Right lobe of liver (tissue), 6 donors: ENCODE measurements at places on chromosomes 12 and 14.

DNA sequence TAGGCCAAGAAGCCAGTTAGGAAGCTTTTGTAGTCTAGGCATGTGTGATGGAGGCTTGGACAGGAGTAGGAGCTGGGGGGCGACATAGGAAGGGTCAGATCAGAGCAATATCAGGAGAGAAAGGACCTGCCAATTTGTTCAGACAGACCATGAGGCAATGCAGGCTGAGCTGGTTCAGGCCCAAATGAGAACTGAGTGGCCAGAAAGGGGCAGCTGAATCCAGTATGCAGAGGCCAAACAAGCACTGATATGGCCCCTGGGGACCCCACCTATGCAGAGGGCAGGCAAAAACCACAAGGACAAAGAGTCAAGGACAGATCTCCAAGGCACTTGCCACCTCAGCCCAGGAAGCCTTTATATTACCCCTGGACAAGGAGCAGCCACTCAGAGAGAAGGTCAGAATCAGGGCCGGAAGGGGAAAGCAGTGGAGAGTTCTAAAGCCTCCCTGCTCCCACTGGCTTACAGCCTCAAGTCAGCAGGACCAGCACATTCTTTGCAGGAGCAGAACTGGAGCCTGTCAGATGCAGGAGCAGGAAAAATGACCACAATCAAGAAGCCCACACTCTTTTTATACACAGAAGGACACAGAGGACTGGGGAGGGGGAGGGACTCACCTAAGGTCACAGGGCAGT is 37.2 kb downstream of the CLMN start:
- DNase-seq = no peak
- H3K4me1 ChIP-seq = no peaks in the 10 kb centered on the region
- no peaks in the 10 kb centered on the region for H3K27me3 ChIP-seq

DNA sequence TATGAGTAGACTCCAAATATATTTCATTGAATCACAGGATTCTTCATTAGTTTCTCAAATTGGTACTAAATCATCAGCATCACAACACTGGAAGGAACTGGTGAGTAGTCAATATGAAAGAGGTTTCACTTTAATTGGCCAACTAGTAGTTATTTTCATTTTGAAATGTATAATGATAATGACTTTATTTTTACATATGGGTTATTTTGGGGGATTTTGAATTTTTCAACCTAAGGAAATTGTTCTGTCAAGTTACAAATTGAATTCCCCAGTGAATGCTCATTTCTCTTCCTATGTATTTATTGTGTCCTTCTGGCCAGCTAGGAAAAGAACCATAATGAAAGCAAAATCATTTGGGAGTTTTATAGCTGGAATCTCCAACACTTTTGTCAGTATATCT is 174.2 kb upstream of the ATP2B1 start:
- H3K27ac ChIP-seq = no peak overlapping the region
- DNase-seq = no peak
- H3K27me3 ChIP-seq = no peaks in the 10 kb centered on the region
- no peak overlapping the region for H3K4me3 ChIP-seq

- DNase-seq = no peak
- no peaks in the 10 kb centered on the region for H3K36me3 ChIP-seq
- H3K27me3 ChIP-seq = no peaks in the 10 kb centered on the region
- no peak overlapping the region for H3K4me3 ChIP-seq
- H3K4me1 ChIP-seq = no peaks in the 10 kb centered on the region
- H3K27ac ChIP-seq = no peak overlapping the region
These were observed 10.8 kb upstream of the KLHL42 start for GRCh38 chr12:27769142-27769673.

DNA sequence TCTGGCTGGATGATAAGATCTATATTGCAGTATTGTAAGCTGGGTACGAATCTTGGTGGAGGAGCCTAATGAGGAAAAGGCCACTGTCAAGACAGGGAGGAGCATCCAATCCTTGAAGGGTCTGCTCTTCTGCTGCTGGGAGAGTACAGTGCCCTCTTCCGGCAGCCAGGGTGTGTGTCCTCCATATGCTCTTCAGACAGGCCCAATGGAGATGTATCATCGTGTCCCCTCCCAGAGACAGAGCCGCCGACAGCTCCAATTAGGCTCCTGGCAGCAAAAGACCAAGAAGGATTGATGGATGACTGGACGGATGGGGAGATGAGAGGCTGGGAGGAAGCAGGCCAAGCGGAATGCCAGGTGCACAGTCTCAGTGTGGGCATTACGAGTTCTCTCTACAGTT is 51.6 kb upstream of the PIWIL1 start:
- H3K27ac ChIP-seq = no peak overlapping the region
- no peaks in the 10 kb centered on the region for H3K27me3 ChIP-seq
- H3K4me1 ChIP-seq = no peaks in the 10 kb centered on the region

- H3K27ac ChIP-seq = no peak overlapping the region
- no peak overlapping the region for H3K4me3 ChIP-seq
- no peaks in the 10 kb centered on the region for H3K36me3 ChIP-seq
- DNase-seq = no peak
These were observed 106.5 kb downstream of the TMEM117 start for GRCh38 chr12:43942379-43942778.
